Pulmonary artery endothelial cell (primary cell): ENCODE measurements at places on chromosomes 16 and 17. TPM values are rescaled to one million over a fixed set of nuclear protein-coding genes. Genes with fewer than 3 reads are reported as not detected.

ITGAX gene
- 0.04 and 1.1 TPM in 2 replicates for total RNA-seq

CKLF gene
- total RNA-seq, result 74.6 and 103 TPM in 2 replicates

PHOSPHO1 gene
- total RNA-seq, result 0.07 and 0.18 TPM in 2 replicates

PRSS33 gene
- total RNA-seq, result not detected in 2 replicates

HNF1B gene
- total RNA-seq, result not detected in 2 replicates

CD300LB gene
- not detected in 2 replicates for total RNA-seq

LGALS9B gene
- not detected in 2 replicates for total RNA-seq

RAC3 gene
- total RNA-seq, result 16.9 and 45.4 TPM in 2 replicates

MYADML2 gene
- not detected in 2 replicates for total RNA-seq

CES5A gene
- total RNA-seq, result not detected in 2 replicates

CTRL gene
- total RNA-seq, result 0.26 and 0.35 TPM in 2 replicates

C16orf95 gene
- 4.1 and 4.3 TPM in 2 replicates for total RNA-seq

CACNG4 gene
- total RNA-seq, result not detected in 2 replicates

CES4A gene
- 0.59 and 0.85 TPM in 2 replicates for total RNA-seq

CTRB2 gene
- total RNA-seq, result not detected in 2 replicates

EPN3 gene
- 0.04 and 0.07 TPM in 2 replicates for total RNA-seq

UTS2R gene
- total RNA-seq, result not detected in 2 replicates

CA7 gene
- not detected in 2 replicates for total RNA-seq
